Right renal cortex interstitium (tissue), 3 donors: ENCODE measurements at places on chromosomes 1 and 21.

GRCh38 chr1:145898756-145899155 is 11.1 kb downstream of the ITGA10 start:
- DNase-seq, result no peak

- DNase-seq, result no peak
These were observed 655.3 kb upstream of the PLXNA2 start for GRCh38 chr1:208899438-208899837.

GRCh38 chr1:89023026-89023425 is 360 bp upstream of the GBP3 start:
- DNase-seq, result no peak

- peak; percentile 50 for DNase-seq
These were observed 67.7 kb upstream of the RCC1 start for GRCh38 chr1:28437924-28438699.

DNA sequence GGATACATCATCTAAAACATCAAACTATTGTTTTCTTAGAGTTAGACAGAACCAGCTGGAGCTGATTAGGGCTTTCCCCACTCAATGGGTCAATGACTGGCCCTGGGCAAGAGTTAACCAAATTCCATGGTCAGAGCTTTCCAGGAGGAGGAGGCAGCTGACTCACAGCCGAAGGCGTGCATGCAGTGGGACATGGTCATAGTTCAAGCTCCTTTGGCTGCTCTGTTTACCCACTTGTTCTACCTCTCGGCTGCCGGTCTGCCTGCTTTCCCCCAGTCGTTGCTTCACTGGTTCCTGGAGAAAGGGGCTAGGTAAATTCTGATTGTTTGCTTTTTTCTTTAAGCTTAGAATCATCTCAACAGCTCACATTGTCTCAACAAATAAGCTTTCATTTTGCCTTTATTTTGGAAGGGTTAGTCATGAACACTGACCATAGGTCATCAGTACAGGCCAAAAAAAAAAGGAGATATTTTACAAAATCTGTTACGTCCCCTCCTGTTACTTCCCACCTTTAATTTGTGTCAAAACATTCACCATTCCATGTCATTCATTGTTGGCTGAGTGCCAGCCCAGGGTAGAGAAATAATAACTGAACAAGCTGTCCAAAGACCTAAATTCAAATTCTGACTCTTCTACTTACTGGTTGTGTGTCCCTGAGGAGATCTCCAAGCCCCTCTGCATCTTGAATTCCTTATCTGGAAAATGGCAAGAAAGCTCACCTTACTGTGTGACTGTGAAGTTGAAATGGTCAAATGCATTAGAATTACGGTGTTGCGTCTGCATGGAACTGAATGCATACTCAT is 12.0 kb downstream of the MAB21L3 start:
- DNase-seq, result no peak

DNA sequence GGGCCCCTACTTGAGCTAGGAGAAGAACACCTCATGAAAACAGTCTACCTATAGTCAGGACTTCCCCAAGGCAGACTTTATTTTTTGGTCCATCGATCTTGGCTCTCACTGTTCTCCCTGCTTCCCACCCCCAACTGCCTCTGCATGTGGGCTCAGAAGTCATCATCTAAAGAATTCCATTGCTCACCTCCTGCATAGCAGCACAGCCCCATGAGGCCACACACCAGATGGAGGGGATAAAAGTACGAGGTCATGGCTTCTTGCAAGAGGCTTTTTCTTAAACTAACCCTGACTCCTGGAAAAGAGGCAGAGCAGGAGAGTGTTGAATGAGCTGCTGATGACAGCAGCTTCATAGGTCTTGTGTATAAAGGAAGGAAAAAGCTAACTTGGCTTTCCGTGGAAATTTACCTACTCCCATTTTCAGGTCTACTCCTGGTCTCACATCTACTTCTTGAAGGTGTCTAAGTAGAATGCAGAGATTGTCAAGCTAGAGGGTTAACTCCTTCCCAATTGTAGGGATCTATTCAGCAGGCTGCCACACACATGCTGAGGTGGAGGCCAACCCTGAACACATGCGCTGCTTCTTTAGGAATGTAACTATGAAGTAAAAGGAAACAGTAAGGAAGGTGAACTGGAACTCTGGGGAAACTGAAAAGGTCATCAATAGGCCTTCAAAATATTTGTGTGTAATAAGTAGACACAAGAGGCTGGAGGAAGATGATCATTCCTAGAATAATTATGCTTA is 18.7 kb downstream of the WNT2B start:
- no peak for DNase-seq

- DNase-seq, result no peak
These were observed 206.1 kb downstream of the KAZN start for GRCh38 chr1:14804626-14805025.

DNA sequence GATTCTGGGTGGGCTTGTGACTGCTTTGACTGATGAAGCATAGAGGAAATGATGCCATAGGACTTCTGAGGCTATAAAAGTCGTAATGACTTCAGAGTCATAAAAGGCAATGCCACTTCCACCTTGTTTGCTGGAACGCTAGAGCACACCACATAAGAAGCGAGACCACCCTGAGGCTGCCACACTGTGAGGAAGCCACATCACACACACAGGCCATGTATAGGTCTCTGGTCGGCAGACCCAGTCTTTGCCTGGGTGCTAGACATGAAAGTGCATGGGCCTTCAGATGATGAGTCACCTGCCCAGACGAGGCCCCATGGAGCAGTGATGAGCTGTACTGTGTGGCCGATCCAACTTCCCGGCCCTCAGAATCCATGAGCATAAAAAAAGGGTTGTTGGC is 14.2 kb upstream of the KANK4 start:
- no peak for DNase-seq

DNA sequence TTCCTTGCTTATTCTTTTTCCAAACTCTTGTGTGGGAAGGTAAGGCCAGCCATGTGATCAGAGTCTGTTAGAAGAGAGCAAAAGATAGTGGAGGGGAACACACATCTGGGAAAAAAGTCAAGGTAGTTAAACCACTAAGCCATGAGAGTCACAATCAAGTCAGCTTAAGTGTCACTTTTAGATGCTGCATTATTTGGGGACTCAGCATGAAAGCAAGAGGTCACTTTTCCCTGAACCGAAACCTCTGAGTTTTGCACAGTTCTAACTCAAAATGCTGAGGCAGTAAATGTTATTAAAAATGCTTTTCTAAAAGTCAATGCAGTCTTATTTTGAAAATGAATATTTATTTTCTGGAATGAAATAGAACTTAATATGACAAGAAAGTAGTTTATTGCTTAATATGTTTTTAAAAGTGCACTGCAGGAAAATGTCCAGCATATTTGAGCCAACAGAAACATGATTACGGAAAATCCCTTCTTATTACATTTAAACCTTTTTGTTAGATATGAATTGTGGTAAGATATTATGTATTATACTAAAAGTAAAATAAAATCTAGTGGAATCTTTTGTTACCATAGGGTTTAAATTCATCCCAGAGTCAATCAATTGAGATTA is 69.3 kb downstream of the RBM11 start:
- DNase-seq, result no peak
